Activated T-helper 17 cell treated with anti-CD3 and anti-CD28 coated beads, Interleukin-2, amount 50 U/mL, for 72 hours (primary cell): ENCODE measurements at places on chromosomes 5 and 9.

DNA sequence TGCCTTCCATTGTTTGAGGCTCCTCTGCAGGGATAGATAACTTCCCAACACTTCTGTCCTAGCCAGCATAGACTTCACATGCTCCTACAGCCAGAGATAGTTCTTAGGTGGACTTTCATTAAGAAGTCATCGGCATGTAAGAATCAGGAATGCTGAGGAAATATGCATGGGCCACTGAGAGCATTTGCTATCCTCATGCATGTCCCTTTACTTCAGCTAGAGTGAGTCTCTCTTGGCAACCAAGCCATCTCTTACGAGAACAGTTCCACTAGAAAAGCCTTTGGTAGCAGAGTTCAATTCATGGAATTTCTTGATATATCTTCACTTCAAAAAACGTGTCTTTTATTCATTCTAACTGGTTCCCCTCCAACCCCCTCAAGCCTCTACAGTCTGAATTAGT, 202.4 kb downstream of the SMARCA2 start:
- H3K27me3 ChIP-seq: no peaks in the 10 kb centered on the region
- no peaks in the 10 kb centered on the region for H3K4me1 ChIP-seq
- no peaks in the 10 kb centered on the region for H3K36me3 ChIP-seq

- H3K27ac ChIP-seq: no peak overlapping the region
- H3K4me1 ChIP-seq: no peaks in the 10 kb centered on the region
- H3K4me3 ChIP-seq: no peak overlapping the region
- H3K36me3 ChIP-seq: no peaks in the 10 kb centered on the region
- no peak for ATAC-seq
Observed at GRCh38 chr5:92838253-92838652, 742.8 kb downstream of the NR2F1-AS1 start.

GRCh38 chr9:89880161-89880560, 275.3 kb downstream of the GADD45G start:
- no peak overlapping the region for H3K4me3 ChIP-seq
- ATAC-seq: no peak

GRCh38 chr9:119289740-119290433, 79.3 kb downstream of the BRINP1 start:
- no peak overlapping the region for H3K4me3 ChIP-seq
- H3K36me3 ChIP-seq: no peaks in the 10 kb centered on the region

DNA sequence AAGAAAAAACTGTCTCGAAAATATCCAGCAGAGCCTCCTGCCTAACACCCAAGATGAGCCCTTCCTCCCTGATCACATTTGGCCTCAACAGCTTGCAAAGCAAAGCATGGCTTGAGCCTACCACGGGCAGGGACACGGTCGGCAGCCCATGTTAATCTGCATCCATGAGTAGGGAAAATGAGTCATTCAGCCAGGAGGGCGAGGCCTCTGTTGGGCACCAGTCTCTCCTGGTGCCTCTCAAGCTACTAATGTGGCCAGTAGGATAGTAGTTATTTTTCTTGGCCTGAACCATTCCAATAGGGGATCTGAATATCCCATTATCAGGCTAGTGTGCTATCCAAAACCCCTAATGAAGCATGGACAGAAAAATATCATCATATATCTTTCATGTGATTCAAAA, 43.0 kb upstream of the SHB start:
- no peaks in the 10 kb centered on the region for H3K4me1 ChIP-seq
- no peak overlapping the region for H3K4me3 ChIP-seq
- ATAC-seq: no peak
- peaks cover 8% of the 10 kb centered on the region for H3K27me3 ChIP-seq

DNA sequence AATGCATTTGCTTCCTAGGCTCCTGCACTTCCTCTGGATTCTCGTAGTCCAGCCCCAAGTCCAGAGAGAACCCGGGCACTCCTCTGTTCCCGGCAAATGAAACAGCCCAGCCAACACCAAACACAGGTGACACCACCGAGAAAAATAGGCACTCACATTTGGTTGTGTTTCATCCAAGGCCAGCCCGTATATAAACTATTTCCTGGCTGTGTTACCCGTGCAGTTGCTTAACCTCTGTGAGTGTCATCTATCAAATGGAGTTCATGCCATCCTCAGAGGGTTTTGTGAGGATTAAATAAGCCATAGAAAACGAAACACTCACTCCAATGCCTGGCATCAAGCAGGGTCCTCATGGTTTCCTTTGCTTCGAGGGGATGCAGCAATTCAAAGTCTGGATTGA, 115.2 kb downstream of the BOD1 start:
- no peak overlapping the region for H3K4me3 ChIP-seq
- no peaks in the 10 kb centered on the region for H3K4me1 ChIP-seq
- no peak overlapping the region for H3K27ac ChIP-seq
- no peaks in the 10 kb centered on the region for H3K36me3 ChIP-seq

GRCh38 chr5:148831590-148832565, 5.5 kb downstream of the ADRB2 start:
- H3K4me3 ChIP-seq: peak overlapping the region; percentile 20
- no peak for ATAC-seq
- peaks cover 4% of the 10 kb centered on the region for H3K27me3 ChIP-seq
- no peak overlapping the region for H3K27ac ChIP-seq
- H3K36me3 ChIP-seq: no peaks in the 10 kb centered on the region

- H3K27me3 ChIP-seq: peaks cover 9% of the 10 kb centered on the region
- no peak overlapping the region for H3K4me3 ChIP-seq
- H3K4me1 ChIP-seq: no peaks in the 10 kb centered on the region
- no peak for ATAC-seq
- no peak overlapping the region for H3K27ac ChIP-seq
Observed at GRCh38 chr5:57802131-57802530, 319.5 kb upstream of the ACTBL2 start.

DNA sequence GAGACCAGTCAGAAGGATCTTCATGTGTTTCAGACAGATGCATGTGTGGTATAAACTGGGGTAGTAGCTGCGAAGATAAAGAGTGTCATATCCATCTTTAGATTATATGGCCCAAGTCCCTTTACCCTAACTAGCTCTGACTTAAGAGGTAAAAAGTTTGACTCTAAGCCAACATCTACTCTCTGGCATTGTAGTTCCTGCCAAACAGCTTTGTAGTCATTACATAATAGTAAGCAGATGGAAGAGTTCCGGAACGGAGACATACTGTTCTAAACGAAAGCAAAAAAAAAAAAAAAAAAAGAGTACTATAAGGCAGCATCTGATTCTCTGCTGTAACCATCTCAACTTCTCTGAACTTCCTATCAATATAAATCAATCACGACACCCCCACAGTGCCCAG, 48.8 kb downstream of the CEMIP2 start:
- peaks cover 94% of the 10 kb centered on the region for H3K36me3 ChIP-seq
- no peak for ATAC-seq
- peak overlapping the region; percentile 14 for H3K27ac ChIP-seq
- peaks cover 5% of the 10 kb centered on the region for H3K4me1 ChIP-seq

DNA sequence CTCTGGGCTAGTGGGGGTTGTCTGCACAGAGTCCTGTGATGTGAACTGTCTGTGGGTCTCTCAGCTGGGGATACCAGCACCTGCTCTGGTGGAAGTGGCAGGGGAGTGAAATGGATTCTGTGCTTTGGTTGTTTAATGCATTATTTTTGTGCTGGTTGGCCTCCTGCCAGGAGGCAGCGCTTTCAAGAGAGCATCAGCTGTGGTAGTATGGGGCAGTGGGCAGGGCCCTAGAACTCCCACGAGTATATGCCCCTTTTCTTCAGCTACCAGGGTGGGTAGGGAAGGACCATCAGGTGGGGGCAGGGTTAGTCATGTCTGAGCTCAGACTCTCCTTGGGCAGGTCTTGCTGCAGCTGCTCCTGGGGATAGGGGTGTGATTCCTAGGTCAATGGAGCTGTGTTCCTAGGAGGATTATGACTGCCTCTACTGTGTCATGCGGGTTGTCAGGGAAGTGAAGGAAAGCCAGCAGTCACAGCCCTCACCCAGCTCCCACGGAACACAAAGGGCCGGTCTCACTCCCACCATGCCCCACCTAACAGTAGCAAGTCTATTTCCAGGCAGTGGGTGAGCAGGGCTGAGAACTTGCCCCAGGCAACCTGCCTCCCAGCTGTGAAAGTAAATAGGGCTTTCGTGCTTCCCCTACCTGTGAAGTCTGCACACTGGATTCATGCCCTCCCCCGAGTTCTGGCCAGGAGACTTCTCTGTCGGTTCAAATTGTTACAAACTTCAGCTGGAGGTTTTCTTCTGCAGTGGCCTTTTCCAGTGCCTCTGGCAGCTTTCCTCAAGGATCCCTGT, 25.7 kb upstream of the FAM81B start:
- H3K4me3 ChIP-seq: no peak overlapping the region

- H3K4me1 ChIP-seq: no peaks in the 10 kb centered on the region
- H3K36me3 ChIP-seq: no peaks in the 10 kb centered on the region
- peaks cover 17% of the 10 kb centered on the region for H3K27me3 ChIP-seq
Observed at GRCh38 chr5:88729084-88729828, 153.7 kb downstream of the MEF2C start.

DNA sequence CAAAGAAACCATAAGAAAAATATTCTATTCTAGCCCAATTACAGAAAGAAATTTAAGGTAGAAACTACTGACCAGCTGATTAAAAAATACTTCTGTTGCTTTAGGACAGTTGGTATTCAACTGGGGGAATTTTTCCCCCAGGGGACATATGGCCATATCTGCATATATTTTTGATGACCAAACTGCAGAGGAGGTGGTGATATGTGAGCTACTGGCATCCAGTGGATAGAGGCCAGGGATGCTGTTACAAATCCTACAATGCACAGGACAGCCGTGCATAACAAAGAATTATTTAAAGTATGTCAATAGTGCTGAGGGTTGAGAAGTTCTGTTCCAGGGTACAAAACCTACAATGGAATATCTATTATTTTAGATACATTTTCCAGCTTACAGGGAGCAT, 24.0 kb downstream of the ZFR start:
- H3K27me3 ChIP-seq: no peaks in the 10 kb centered on the region
- peaks cover 88% of the 10 kb centered on the region for H3K36me3 ChIP-seq
- peaks cover 5% of the 10 kb centered on the region for H3K4me1 ChIP-seq
- ATAC-seq: no peak

DNA sequence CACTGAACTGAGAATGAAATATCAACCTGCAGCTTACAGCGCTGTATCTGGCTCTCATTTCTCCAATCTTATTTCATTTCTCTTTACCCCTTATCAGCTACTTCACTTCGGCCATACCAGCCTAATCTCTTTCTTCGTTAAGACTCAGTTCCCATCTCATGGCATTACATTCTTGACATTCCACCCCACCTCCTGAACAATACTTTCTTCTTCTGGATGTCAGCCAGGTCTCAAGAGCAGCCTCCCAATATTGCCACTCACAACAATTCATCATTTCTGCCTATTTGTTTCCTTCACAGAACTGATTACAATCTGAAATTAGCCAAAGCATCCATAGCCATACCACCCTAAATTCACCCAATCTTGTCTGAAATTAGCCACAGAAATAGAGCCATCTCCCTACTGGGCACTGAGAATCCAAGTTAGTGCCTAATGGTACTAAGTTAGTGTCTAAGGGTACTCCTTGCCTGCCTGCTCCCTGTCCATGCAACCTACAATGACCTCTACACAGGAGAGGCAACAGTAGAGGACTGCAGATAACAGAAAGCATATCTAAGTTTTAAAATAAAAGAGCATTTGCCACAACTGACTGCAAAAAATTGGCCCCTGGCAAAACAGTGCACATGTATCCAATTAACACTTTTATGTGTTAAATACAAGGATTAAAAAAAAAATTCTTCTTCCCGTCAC, 35.2 kb downstream of the SETX start:
- no peaks in the 10 kb centered on the region for H3K27me3 ChIP-seq
- H3K4me1 ChIP-seq: peaks cover 29% of the 10 kb centered on the region
- no peak for ATAC-seq
- peaks cover 28% of the 10 kb centered on the region for H3K36me3 ChIP-seq

DNA sequence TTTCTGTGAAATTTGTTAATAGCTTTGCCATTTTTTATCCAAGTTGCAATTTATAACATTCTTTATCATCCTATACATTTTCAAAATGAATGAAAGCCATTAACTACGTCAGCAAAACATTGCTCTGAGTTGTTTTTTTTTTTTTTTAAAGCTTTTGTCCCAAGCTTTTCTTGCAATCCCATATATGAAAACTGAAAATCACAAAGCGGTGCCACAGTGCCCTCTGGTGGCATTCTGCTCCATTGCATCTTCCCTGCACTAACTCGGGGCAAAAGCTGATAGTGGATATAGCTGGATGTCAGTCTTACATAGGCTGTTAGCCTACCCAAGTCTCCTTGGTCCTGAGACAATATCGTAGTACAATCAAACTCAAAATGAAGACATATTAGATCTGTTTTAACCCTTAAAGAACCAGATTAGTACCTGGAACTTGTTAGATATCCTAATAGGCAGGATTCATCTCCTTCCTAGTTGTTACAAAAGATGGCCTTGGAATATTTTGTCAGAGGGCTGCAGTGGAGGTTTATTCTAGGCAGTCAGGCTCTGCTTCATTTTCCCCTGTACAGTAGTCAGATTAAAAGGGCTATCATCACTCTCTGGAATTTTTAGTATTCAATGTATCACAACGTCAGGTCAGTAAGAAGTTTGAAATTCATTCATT, 669.9 kb downstream of the PTPRD start:
- no peak for ATAC-seq
- H3K36me3 ChIP-seq: no peaks in the 10 kb centered on the region
- no peak overlapping the region for H3K4me3 ChIP-seq
- H3K27ac ChIP-seq: no peak overlapping the region
- no peaks in the 10 kb centered on the region for H3K27me3 ChIP-seq
- no peaks in the 10 kb centered on the region for H3K4me1 ChIP-seq

GRCh38 chr5:158463938-158464337, 605.0 kb upstream of the CLINT1 start:
- no peaks in the 10 kb centered on the region for H3K36me3 ChIP-seq
- H3K4me3 ChIP-seq: no peak overlapping the region
- peak; percentile 60 for ATAC-seq
- no peak overlapping the region for H3K27ac ChIP-seq

DNA sequence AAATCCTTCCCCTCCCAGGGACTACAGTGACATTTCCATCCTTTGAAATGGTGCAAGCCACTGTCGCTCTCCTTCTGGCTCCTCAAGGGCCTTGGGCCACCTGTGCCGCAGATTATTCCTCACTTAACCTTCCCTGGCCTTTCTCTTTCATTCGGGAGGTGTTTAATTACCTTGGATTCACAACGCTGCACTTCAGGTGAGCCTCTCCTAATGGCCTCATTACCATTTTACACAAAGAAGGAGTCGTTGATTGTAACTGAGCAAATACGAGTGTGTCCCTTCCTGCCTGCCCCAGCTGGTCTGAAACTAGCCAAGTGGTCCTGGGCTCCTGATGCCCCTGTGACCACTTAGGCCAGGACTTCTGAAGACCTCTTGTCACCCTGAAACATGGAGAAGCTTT, 205.0 kb downstream of the CRB2 start:
- peaks cover 28% of the 10 kb centered on the region for H3K36me3 ChIP-seq
- H3K27me3 ChIP-seq: no peaks in the 10 kb centered on the region
- no peak for ATAC-seq
- H3K4me3 ChIP-seq: no peak overlapping the region

- no peak overlapping the region for H3K4me3 ChIP-seq
- no peaks in the 10 kb centered on the region for H3K36me3 ChIP-seq
- ATAC-seq: no peak
- H3K4me1 ChIP-seq: no peaks in the 10 kb centered on the region
- no peaks in the 10 kb centered on the region for H3K27me3 ChIP-seq
Observed at GRCh38 chr9:133491656-133491925, 12.7 kb upstream of the SLC2A6 start.

GRCh38 chr5:143914756-143915155, 102.8 kb downstream of the HMHB1 start:
- no peak for ATAC-seq
- H3K27ac ChIP-seq: no peak overlapping the region
- H3K27me3 ChIP-seq: peaks cover 8% of the 10 kb centered on the region
- H3K4me3 ChIP-seq: no peak overlapping the region
- no peaks in the 10 kb centered on the region for H3K4me1 ChIP-seq
